ENCODE measurements at places on chromosomes 3 and 15.
A peak's percentile ranks its signal among the peaks of the same experiment; 100 is the strongest.

DNA sequence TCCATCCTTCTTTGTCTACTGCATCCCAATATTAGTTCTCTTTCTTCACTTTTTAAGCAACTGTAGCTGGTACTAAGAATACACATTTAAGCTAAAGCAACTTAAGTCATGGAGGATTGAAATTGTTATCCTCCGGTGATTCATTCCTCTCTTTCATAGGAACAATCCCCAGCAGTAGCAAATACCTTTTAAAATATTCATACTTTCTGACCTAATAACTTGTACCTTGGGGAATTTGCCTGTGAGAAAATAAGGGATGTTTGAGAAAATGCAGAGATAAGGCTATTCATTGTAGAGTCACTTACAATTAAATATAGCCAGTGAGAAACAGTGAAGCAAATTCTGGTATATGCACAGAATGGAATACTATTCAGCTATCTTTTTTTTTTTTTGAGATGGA, 66.0 kb downstream of the VPS13C start:
- DNase-seq: no peak

- DNase-seq: no peak
These were observed 69.4 kb downstream of the MME start for GRCh38 chr3:155149494-155149893.

GRCh38 chr3:87320756-87321626, 44.6 kb upstream of the POU1F1 start:
- DNase-seq: no peak

- peak; percentile 45 for DNase-seq
These were observed 619 bp downstream of the TTBK2 start for GRCh38 chr15:42919799-42920518.

GRCh38 chr3:141373768-141374526, 5.6 kb downstream of the ZBTB38 start:
- DNase-seq: no peak

GRCh38 chr3:146542179-146542578, 2.2 kb downstream of the PLSCR1 start:
- no peak for DNase-seq

- no peak for DNase-seq
These were observed 393.1 kb downstream of the PLOD2 start for GRCh38 chr3:145767909-145768308.
